ENCODE measurements at places on chromosomes 5 and 9.
A peak's percentile ranks its signal among the peaks of the same experiment; 100 is the strongest.

- DNase-seq: peak; percentile 92
Measured at GRCh38 chr5:96297290-96297689, 135.8 kb downstream of the PCSK1 start.

- no peak for DNase-seq
Measured at GRCh38 chr9:89178830-89179539, 367 bp upstream of the SHC3 start.

DNA sequence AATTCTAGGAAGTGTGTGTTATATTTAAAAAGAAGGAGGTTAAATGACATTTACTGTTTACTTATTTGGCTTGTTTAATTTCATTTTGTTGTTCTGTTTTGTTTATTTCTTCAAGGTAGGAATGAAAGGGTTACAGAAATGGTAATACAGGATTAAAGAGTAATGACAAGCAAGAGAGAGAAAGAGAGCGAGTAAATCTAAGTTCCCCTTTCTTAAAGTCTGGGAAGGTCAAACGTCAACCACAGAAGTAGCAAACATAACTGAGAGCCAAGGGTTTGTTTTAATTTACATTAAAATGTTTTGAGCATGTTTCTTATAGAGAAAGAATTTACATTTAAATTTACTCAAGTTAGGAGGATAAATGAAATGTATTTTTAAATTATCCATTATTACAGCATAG, 18.7 kb downstream of the HCN1 start:
- DNase-seq: no peak

DNA sequence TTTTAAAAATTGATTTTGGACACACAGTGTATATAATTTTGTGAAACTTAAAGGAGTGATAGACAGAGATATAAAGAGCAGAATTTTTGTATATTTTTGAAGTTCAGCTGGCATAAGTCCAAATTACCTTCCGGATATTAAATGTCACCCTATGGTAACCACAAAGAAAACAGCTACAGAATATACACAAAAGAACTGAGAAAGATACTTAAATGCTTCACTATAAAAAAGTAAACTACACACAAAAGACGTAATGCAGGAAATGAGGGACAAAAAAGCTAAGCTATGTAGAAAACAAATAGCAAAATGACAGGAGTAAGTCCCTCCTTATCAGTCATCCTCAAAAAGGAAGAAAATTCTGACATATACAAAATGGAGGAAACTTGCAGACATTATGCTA, 29.4 kb downstream of the HACD4 start:
- no peak for DNase-seq

- peak; percentile 74 for DNase-seq
Measured at GRCh38 chr5:132180134-132180745, 47.4 kb downstream of the P4HA2 start.

DNA sequence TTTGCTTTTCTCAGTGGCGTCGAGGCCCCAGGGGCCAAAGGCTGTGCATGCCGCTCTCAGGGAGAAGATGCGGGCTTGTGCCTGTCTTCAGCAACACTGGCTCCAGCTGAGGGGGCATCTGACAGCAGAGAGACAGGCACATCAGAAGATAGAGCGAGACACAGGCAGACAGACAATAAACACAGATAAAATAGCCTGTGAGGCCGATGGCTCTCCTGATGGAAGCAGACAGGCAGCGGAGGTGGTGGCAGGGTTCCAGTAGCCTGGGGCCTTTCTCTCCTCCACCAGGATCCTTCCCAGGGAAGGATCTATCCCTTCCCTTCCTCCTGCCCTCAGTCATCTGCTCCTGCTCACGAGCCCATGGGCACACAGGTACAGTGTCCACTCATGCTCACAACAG, 16.6 kb upstream of the UNC5A start:
- no peak for DNase-seq

GRCh38 chr5:36357391-36357975, 55.8 kb upstream of the RANBP3L start:
- DNase-seq: peak; percentile 96

DNA sequence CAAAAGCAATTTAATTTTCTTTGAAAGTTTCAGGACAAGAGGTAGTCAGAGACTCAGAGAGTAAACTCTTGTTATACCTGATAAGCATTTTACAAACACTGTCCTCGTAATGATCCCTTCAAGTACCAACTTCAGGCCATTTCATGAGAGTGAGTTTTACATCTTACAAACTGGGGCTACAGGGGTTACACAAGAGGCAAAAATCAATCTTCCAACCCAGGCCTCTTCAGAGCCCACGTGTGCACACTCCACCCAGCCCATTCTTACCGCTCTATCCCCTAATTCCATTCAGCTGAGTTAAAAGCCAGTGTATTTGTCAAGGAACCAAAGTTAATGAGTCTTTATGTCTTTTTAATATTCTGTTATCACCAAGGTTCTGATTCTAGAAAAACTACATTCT, 46.5 kb downstream of the PSMB7 start:
- DNase-seq: peak; percentile 19

GRCh38 chr5:92807085-92807484, 773.9 kb downstream of the NR2F1-AS1 start:
- DNase-seq: no peak

DNA sequence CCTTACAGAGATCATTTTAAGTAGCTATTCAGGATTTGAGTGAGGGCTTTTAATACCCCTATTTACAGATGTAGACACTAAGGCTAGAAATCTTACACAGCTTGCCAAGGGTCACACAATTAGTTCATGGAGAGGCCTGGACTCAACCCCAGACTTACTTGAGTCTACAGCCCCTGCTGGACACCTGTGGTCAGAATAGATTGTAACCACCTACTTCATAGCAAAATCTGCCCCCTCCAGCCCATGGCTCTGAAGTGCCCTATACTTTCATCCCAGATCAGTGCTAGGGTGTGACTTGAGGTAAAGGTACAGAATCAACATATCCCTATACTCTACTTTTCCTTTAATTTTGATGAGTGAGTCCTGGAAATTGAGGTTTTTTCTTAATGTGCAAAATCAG, 291.3 kb downstream of the ADGRV1 start:
- DNase-seq: no peak

- DNase-seq: no peak
Measured at GRCh38 chr5:137825165-137825564, 42.5 kb upstream of the MYOT start.

- DNase-seq: no peak
Measured at GRCh38 chr5:165139721-165140120, 1634.3 kb downstream of the MAT2B start.

DNA sequence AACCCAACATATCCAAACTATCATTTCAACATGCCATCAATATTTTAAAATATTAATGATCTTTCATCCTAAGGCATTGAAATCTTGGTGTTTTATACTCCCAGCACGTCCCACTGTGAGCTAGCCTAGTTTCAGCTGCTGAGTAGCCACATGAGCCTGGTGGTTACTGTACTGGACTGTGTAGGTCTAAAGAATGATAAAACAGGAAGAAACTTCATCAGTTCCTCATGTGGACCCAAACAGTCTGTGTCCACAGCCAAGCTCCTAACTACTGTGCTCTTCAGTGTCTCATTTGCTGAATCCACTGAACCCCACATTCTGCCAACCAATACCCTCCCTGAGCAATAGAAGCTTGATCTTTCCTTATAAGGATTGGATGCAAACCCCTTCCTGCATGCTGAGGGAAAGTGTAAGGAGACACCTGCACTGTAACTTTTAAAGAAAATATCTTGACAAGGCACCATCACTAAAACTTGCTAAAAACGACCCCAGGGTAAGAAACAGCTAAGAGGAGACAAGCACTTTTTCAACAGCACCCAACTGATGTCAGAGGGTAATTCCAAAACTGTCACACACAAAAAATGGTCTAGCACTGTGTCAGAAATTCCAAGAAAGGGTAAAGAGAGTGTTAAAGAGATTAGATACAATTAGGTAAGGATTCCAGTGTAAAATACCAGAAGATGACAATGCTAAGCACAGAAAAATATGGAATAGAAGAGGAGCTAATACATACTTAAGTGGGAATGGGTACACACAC, 126.9 kb downstream of the SPOCK1 start:
- DNase-seq: no peak

GRCh38 chr9:121271368-121272341, 3.7 kb downstream of the GSN start:
- DNase-seq: peak; percentile 92
